ENCODE measurements at places on chromosomes 5 and 9.

GRCh38 chr9:119441338-119441737 is 72.1 kb upstream of the BRINP1 start:
- no peak for DNase-seq

DNA sequence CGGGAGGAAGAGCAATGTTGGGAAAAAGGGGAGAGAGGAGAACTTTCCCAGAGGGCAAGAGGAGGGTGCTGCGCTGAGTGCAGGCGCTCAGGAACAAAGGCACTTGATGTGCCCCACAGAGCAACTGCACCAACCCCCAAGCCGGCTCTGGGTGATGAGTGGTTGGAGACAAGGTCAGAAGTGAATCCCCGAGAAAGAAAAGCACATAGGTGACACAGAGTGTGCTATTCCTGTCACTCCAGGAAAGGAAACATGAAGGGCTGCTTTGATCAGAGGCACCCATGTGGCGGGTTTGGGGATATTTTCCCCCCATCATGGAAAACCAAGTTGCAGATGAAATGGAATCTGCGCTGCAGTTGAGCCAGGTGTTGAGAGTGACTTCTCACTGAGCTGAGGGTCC is 20.7 kb upstream of the SLC25A48 start:
- no peak for DNase-seq

DNA sequence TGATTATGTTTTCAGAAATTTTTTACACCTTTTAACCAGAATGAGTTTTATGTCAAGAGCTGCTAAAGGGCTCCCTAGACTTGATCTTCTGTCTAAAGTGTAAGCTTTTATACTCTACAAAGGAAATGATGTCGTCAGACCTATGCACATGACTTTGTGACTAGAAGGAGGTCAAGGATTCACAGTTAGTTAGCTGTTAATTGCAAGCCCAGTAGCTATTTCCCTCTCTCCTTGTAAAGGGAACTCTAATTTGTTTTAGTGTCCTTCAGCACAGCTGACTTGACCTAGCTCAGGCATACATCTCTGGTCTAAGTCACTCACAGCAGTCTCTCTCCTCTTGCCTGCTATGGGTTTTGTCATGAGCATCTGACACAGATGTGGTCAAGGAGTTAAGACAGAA is 173.5 kb upstream of the NREP start:
- DNase-seq: no peak

- no peak for DNase-seq
Observed at GRCh38 chr9:73023025-73023541, 70.2 kb upstream of the ALDH1A1 start.

DNA sequence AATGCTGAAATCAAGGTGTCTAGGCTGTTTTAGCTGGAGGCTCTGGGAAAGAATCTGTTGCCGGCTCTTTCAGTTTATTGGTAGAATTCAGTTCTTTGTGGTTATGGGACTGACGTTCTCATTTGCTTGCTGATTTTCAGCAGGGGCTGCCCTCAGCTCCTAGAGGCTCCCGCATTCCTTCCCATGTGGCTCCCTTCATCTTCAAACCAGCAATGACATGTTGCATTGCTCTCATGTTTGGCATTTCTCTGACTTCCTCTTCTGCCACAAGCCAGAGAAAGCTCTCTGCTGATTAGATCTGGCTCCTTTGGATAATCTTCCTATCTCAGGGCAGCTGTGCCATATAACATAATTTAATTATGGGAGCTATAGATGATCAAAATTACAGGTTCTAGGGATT is 360.3 kb downstream of the LRRC70 start:
- DNase-seq: no peak

GRCh38 chr9:36486933-36487481 is 85.7 kb upstream of the MELK start:
- DNase-seq: no peak

GRCh38 chr9:8653855-8654254 is 854.3 kb upstream of the DMAC1 start:
- DNase-seq: no peak

Data from DMS79 treated with DMSO at 0.1 percent for 48 hours (cell line).